ENCODE measurements at places on chromosomes 6 and 20.

DNA sequence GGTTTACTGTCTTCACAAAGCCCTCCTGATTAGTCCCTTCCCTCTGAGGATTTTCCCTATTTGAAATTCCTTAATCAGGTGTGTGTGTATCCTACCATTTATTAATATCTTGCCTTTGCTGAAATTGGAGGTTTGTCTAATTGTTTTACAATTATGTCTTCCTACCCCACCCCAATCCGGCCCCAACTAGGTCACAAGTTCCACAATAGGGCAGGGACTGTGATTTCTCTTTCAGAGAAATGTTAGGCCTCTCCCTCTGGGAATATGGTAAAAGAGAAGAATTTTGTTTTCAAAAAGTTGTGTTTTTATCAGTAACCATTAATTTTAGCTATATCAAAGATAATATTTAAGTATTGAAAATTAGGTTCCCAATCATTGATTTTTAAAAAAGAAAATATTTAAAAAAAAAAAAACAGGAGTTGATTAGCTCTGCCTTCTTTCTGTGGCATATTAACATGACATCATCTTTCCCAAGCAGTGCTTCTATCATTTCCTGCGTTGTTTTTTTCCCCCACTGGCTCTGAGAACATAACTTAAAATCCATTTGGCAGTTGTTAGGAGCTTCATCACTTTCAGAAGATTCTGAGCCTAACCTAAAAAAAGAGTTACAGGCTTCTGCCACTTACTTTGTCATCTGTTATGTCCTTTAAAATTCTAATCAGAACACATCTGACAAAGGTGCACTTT, 36.1 kb downstream of the BLOC1S5 start:
- no peak for DNase-seq

- DNase-seq, result no peak
These were observed 176.9 kb downstream of the FOXA2 start for GRCh38 chr20:22407237-22408193.

GRCh38 chr6:25458485-25458884, 179.3 kb downstream of the CARMIL1 start:
- no peak for DNase-seq

DNA sequence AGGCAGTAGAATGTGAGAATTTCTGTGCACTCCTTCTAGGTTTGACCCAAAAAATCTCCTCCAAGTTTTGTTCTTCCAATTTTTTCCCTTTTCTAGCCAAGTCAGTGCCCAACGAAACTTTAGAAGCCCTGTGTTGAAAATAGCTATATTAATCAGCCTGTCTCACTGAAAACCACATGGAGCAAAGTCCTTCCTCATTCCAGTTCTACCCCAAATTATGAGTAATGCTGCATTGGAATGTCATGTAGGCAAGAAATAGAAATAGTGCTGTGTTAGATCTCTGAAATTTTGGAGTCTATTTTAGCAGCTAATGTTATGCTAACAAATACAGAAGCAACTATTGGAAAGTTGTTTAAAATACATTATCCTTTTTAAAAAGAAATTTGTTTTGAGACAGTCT, 725.5 kb downstream of the TBC1D32 start:
- no peak for DNase-seq

DNA sequence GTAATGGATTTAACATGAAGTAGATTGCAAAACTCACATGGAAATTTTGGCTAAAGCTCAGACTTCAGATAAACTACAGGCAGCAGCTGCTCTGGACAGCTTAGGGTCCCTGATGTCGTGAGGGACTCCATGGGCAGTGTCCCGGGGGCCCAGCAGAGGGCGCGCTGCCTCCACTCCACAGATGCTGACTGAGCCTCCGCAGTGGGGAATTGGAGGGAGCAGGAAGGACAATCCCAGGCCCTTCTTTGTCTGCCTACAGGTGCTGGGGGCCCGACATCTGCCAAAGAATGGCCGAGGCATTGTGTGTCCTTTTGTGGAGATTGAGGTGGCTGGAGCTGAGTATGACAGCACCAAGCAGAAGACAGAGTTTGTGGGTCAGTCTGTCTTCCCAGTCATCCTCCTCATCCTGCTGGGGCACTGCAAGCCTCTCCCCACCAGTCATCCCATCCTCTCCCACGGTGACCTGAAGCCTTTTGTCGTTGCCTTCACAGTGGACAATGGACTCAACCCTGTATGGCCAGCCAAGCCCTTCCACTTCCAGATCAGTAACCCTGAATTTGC, 35.9 kb downstream of the PLCG1 start:
- peak; percentile 34 for DNase-seq

- DNase-seq, result no peak
These were observed 40.4 kb downstream of the ZNF391 start for GRCh38 chr6:27428966-27429365.

DNA sequence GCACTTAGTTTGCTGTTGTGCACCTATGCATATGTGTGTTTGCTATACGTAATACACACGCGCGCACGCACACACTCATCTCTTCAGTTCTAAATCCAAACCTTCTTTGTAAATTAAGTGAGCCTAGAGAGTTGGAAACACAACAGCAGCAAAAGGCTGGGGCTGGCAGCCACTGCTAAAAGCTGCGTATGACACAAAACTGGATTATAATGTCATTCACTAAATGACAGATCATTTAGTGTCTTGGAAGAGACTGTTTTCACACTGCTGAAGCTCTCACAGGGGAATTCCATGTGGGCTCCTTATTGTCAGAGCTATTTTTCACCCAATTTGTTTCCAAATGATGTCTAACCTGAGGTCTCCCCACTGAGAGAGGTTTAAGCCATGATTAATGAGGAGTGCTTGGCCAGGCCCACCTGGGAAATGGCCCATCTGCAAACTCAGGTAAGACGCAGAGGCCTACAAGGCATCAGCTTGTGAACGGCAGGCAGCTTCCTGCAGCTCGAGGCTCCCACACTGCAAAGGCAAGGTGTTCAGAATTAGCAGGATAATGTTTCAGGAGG, 94.2 kb downstream of the OLIG3 start:
- no peak for DNase-seq

DNA sequence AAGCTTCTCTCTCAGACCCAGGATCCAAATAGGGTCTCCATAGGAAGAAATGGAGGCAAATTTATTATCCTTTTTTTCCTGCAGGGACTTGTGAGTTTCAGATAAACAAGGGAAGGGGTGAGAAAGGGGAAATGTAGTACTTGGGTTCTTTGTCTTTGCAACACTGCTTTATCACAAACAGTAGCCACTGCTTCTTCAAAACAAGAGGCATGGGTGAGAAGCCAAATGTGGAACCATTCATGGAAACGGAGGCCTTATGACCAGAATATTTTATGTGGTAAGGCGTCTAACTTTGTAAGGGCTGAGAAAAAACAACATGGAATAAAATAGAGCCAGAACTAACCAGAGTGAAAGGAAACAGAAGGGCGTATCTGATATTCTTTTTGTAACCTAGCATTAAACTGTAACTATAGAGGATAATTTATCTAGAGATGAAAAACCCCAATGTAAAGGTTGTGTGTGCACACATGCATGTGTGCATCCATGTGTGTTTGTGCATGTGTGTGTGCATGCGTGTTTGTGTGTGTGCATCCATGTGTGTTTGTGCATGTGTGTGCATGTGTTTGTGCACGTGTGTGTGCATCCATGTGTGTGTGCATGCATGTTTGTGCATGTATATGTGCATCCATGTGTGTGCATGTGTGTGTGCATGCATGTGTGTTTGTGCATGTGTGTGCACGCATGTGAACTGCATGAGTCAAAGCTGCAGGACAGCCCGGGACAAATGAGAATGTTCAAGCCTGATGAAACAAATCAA, 143.3 kb upstream of the SMLR1 start:
- no peak for DNase-seq

DNA sequence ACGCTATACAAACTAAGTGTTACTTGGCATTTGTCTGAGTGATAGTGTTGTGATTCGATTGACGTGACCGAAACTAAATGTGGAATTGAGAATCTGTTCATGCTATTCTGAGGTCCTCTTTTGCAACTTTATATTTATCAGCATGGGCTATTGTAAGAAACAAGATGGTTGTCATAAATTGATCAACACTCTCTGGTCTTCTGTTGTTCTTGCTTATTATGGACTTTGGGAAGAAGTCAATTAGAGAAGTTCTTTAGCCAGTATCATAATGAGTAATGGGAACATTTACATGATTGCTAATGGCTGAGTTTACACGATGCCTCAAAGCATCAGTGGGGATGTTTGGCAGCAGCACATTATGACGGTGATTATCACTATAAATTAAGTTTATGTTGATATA, 195.0 kb downstream of the CD83 start:
- DNase-seq, result no peak

GRCh38 chr20:62238569-62239277, 402 bp downstream of the OSBPL2 start:
- no peak for DNase-seq

GRCh38 chr20:12173347-12174012, 255.8 kb downstream of the BTBD3 start:
- DNase-seq, result no peak

GRCh38 chr20:13428684-13429083, 207.6 kb downstream of the ISM1 start:
- no peak for DNase-seq

DNA sequence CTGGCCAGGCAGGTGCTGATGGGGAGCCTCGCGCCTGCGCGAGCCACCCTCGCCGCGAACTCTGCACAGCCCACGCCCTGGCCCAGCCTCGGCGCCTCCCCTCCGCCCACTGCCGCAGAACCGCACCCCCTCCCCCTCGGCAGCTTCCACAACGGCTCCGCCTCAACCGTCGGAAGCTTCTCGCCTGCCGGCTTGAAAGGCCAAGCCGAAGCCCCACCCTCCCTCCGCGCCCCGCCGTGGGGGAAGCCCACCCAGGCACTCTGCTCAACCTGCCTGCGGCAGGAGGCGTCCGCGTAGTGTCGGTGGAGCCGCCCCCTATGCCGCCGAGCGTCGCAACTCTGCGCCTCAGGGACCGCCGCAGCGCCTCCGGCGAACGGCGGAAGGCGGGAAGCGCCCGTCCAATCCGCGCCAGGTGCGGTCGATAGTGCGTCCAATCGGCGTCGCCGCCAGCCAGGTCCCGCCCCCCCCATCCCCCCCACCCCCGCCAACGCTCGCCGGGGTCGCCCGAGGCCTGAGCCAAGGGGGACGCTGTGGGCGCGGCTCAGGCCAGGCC, at the start of gene SYCP2:
Gene SYCP2 (minus strand): TSS at position 342 of the 553 bp plus-strand sequence. CDS start 11,224 bp downstream, outside the sequence.
- DNase-seq, result no peak

- no peak for DNase-seq
These were observed 5.9 kb downstream of the OSTM1 start for GRCh38 chr6:108068618-108069017.

GRCh38 chr6:45677381-45678284, 299.9 kb upstream of the SUPT3H start:
- DNase-seq, result no peak

DNA sequence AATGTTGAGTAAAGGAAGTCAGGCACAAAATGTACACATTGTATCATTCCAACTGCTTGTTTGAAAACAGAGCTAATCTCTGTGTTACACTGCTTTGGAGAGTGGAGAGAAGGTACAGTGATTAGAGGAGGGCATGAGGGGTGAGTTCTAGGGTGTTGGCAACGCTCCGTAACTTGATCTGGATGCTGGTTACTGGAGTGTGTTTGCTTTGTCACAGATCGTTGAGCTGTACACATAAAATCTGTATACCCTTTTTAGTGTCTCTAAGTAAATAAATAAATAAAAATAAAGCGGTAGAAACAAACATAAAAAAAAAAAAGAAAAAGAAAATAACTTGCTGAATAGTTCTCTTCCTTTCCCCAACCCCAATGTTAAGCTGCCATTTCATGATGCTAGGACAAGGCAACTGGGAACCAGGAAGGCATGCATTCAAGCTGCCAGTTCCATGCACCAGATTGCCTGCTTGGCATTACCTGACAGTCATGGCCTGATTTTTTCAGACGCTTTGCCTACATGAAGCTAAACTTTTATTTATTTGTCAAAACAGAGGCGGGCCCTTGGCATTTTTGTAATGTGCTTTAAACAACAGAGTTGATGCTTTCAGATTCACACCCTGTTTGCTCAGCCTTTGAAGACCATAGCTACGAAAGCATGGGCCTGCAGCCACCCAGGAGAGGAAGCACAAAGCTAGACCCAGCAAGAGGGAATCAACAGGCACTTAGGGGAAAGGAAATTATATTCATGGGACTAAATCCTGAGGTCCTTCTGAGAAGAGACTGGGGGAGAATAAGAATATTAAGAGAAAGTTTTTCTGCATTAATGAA, 21.2 kb downstream of the TNFRSF21 start:
- no peak for DNase-seq
